ENCODE measurements at places on chromosomes 16 and 17.

- DNase-seq: no peak
Observed at GRCh38 chr17:15321556-15322251, 19.7 kb downstream of the TEKT3 start.

- DNase-seq: no peak
Observed at GRCh38 chr17:63635787-63636186, 13.6 kb downstream of the MAP3K3 start.

- DNase-seq: no peak
Observed at GRCh38 chr17:79794659-79795511, 2.0 kb downstream of the CBX8 start.

GRCh38 chr17:45783593-45784292, 377 bp upstream of the CRHR1 start:
- DNase-seq: no peak

DNA sequence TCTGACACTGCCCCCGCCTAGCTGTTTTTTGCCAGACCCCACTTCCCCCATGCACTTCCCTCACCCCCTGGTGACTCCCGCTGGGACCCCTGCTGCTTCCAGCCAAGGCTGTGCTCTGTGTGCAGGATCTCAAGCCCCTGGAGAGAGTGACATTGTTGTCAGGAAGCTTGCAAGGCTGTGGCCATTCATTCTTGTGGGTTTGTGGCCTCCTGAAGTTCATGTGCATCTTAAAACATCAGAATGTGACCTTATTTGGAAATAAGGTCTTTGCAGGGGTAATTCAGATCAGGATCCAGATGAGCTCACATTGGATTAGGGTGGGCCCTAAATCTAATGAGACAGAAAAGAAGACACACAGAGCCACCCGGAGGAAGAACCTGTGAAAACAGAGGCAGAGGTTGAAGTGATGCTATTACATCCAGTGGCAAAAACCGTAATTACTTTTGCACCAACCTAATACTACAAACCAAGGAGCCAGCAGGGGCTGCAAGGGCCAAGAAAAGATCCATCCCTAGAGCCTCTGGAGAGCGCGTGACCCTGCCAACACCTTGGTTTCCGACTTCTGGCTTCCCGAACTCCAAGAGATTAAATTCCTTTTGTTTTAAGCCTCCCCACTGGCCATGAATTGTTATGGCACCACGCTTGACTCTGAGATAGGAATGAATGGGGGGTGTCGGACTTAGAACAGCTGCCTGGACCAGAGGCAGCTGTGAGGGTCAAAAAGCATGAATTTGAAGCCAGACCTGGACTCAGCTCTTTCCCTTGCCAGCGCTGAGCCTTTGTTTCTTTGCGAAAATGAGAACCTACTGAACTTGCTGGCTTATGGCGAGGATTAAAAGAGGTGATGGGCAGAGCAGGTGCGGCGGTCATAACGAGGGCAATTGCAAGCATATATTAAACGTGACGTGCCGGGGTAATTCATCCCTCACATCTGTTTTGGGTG, 75.5 kb downstream of the BMERB1 start:
- no peak for DNase-seq

DNA sequence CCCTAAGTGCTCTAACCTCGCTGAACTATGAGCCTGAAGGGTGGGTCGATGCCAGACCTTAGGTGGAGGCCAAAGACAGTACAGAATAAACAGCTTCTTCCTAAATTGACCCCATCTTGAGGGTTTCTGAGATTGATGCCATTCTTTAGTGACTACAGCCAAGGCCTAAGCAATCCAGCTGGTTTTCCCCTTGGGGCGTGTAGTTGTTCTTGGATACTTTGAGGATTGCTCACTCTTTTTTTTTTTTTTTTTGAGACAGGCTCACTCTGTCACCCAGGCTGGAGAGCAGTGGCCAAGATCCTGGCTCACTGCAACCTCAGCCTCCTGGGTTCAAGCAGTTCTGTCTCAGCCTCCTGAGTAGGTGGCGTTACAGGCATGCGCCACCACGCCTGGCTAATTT, 2.0 kb downstream of the OVCA2 start:
- DNase-seq: no peak

GRCh38 chr16:89727406-89728120, 6.2 kb downstream of the ZNF276 start:
- no peak for DNase-seq

- DNase-seq: no peak
Observed at GRCh38 chr16:53840456-53840855, 136.5 kb downstream of the FTO start.

DNA sequence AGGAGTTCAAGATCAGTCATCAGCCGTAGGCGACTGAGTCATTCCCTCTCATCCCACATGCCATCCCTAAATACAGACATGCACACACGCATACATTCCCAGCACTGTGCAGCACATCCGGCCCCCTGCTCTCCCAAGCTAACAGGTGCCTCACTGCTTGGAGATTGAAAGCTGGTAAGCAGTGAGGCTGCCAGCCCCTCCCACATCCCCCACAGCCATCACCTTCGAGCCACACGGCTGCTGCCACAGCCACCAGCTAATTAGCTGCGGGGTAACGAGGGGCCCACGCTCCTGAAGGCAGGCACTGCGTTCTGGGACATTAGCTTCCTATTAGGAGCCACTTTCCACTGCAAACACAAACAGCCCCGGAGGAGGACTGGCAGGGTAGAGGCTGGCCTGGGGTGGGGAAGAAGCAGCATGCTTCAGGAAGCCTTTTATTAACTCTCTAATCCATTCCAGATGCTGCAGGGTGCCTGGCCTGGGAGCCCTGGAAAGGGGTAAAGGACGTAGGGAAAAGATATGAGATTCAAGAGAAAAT, 179.6 kb downstream of the CCT6B start:
- no peak for DNase-seq

- DNase-seq: peak; percentile 9
Observed at GRCh38 chr17:5418858-5419355, 555 bp downstream of the NUP88 start.

DNA sequence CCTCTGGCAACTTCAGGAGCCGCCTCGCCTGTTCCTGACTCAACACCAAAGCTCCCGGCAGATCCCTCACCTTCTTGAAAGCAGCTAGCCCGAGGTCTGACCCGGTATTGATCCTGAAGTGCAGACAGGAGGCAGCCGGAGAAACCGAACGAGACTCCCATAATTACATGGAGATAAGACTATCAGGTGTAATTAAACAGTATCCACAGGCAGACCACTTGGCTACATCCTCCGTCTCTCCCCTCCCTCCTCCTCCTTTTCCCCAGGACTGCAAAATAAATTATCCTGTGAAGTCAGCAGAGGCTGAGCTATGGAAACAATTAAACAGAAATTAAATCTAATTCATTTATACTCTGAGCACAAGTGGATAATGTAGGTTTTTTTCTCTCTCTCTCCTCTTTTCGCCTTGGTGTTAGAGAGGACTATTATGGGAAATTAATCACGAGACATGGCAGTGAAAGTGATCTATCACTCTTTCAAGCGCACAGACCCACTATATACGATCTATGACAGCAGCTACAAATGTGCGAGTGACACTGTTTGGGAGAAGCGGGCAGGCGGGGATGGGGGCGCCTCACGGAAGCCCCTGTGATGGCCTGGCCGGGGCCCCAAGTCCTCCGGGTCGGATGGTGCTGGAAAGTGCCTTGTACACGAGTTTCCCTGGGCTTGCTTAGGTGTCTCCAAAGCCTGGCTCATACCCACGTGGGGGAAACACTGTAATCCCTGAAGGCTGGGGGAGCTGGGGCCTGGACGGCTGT, 92.8 kb downstream of the RBFOX3 start:
- no peak for DNase-seq

DNA sequence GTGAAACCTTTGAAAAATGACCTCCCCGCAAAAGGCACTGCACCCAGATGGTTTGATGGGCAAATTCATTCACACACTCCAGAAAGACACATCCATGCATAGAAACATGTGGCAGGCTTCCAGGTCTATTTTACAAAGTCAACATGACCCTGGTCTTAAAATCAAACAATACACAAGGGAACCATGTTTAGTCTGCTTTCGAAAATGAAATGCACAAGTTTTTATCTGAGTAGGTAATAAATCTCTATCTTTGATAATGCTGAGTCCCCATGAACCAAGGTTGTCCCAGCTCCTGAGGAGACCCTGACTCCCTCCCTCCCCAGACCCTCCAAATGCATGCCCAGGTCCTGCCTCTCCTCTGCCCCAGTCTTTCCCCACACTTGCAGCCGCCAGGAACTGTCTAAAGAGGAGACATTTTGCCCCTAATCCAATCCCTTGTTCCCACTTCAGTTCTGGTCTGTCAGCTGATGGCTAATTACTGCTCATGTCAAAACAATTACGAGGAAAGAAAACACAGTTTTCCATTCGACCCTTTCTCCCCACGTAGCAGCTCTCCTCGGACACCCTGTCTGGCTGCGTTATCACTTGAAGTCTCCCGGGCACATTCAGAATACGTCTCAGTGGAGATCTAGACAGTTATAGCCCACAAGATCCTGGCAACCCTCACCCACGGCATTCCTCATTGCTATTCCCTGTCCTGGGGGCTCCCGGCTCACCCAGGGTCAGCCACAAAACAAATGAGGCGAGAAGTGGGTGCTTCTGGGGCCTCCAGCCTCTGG, 68.8 kb upstream of the RCVRN start:
- no peak for DNase-seq

- no peak for DNase-seq
Observed at GRCh38 chr16:11254913-11255736, 879 bp downstream of the SOCS1 start.

DNA sequence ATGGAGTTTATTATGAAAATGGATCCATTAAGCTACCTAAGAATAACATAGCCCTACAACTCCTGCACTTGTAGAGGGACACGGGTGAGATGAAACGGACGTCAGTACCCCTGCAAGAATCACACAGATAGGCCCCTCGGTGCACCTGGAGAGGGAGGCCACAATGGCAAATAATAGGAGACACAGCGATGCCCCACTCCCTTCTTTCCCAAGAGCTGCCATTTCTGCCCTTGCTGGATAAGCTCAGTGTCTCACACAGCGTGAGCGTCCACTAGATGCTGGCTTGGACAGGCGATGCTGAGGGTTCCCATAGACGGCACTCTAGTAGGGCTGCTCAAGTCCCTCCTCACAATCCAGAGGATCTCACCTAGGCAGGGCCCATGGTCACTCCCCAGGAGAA, 67.8 kb downstream of the ADCY9 start:
- DNase-seq: no peak

- no peak for DNase-seq
Observed at GRCh38 chr17:10735821-10736220, 6.0 kb upstream of the TMEM220 start.

GRCh38 chr16:23729503-23730424, 16.7 kb upstream of the ERN2 start:
- no peak for DNase-seq

DNA sequence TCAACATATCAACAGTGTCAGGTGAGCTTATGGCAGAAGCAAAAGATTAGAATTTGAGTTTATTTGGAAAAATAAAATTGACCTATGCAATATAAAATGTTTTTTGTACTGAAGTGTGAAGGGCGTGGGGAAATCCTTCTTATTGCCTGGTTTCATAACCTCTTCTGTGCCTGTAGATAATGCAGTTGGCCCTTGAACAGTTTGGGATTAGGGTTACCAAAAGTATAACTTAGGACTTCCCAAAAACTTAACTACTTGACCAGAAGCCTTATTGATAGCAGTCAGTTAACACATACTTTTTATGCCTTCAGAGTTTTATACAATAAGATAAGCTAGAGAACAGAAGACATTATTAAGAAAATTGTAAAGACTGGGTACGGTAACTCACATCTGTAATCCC, 66.0 kb downstream of the TMC6 start:
- DNase-seq: no peak

- no peak for DNase-seq
Observed at GRCh38 chr17:73589363-73589980, 54.8 kb downstream of the SDK2 start.

GRCh38 chr17:56978441-56979090, 635 bp downstream of the SCPEP1 start:
- DNase-seq: no peak

GRCh38 chr17:66944351-66945146, 20.0 kb upstream of the CACNG4 start:
- DNase-seq: no peak

DNA sequence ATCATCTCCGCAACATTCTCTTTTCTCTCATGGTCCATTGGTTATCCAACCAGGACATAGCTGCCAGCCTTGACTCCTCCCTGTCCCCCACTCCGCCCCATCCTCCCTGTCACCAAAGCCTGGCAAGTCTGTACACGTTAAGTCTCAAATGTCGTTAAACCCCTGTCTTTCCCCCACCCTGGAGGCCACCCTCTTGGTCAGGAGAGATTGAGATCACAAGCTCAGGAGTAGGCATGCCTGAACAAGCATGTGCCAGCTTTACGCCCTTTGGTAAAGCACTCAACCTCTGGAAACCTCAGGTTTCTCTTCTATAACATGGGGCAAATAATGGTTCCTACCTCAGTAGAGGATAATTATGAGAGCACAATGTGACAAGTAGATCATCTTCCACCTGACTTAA, 38.1 kb upstream of the CCL1 start:
- DNase-seq: no peak

DNA sequence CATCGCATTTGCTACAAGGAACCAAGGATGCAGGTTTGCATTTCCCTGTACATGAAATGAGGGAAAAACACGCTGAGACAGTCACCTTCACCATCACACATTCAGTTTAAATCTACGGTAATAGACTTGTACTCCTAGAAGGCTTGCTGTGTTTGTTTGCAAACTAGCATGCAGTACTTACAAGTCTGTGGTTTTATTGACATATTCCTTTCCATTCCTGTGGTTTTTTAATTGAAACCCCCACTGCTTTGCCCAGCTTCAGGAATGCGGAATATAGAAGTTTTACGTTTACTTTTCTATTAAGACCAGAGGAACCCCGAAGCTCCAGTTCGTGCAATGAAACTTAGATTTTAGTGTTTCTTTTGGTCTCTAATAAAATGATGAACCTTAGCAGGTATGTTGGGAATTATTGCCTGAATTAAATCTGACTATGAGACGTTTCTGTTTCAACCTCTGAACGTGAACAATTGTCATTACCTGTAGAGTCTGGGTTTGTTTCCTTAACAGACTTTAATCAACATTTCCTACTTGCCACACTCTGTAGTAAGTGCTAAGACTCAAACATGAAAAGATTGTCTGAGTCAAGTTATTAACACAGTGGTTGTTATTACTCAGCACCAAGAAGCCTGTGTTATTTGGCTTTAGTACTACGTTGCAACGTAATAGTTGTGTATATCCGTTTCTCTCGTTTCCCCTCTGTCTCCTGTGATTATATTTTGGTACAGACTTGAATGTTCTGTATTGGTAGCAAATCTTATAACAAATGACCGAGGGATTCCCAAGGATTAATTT, 793.3 kb upstream of the GOT2 start:
- DNase-seq: no peak

All from activated CD8-positive, alpha-beta memory T cell treated with anti-CD3 and anti-CD28 coated beads for 1 hour (primary cell).